SW 1271 (cell line): ENCODE measurements at places on chromosomes 1 and 21.
A peak's percentile ranks its signal among the peaks of the same experiment; 100 is the strongest.

DNA sequence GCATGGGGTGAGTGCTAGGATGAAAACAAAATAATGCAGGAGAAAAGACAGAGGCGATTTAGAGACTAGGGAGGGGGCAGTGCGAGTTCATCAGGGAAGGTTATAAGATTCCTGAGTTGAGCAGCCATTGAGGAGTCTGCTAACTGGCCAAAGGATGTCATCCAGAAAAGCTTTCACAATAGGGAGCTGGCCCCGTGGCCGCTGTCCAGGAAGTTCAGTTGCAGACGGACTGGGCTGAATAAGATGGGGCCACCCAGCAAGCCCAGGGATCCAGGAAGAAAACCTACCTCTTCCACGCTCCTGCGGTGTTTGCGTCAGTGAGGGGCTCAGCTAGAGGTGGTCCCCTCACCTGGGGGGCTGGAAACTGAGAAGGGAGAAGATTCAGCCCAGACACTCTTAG lies 4.0 kb upstream of the PKP1 start:
- DNase-seq: no peak

DNA sequence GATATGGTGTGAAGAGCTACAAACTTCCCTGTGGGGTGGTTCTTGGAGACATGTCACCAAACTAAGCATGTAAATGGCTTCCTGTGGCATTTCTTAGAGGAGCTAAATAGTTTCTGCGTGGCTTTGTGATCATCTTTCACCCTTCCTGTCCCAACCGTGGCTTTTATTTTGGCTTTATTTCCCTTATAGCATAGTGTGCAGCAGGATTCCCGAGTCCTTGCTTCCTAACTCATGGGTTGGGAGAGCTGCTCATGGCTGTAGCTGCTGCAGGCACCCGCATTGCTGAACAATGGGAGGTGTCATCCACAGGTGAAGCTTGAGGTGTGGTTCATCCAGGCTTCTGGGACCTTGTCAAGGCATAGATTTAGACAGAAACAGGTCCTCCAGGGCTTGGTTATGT lies 192.0 kb downstream of the SDCCAG8 start:
- no peak for DNase-seq

DNA sequence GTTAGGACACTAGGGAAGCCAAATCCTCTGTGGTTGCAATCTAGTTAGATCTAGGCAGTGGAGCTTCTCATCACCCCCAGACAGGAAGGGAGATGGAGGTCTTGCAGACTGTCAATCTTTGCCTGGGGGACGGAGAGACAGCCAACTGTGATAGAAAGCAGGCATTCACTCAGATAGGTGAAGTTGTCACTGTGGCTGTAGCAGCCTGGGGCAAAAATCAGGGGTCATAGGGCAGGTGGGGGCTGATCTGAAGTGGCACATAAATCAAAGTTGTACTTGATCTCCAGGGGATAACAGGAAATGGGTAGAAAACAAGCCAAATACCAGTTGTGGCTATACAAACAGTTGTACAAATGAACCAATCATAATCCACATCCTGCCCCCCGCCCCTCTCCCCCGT lies 620.9 kb upstream of the USP24 start:
- no peak for DNase-seq

GRCh38 chr1:61742620-61743430 lies 545 bp downstream of the PATJ start:
- DNase-seq: peak; percentile 26

- DNase-seq: no peak
These were observed 1.7 kb upstream of the VWA1 start for GRCh38 chr1:1433804-1434130.

GRCh38 chr21:35395728-35396127 lies 346.6 kb upstream of the RUNX1 start:
- DNase-seq: no peak

GRCh38 chr1:248853663-248854375 lies 5.1 kb downstream of the ZNF692 start:
- DNase-seq: no peak
